Caudate nucleus (tissue), 63 donors: ENCODE measurements at places on chromosomes 13 and 19.

GRCh38 chr19:1007399-1008251, 7.4 kb downstream of the GRIN3B start:
- DNase-seq: no peak

GRCh38 chr13:98143601-98144026, 720 bp downstream of the FARP1 start:
- no peak for DNase-seq

GRCh38 chr19:19482809-19483596, 32.3 kb downstream of the TSSK6 start:
- DNase-seq: no peak

DNA sequence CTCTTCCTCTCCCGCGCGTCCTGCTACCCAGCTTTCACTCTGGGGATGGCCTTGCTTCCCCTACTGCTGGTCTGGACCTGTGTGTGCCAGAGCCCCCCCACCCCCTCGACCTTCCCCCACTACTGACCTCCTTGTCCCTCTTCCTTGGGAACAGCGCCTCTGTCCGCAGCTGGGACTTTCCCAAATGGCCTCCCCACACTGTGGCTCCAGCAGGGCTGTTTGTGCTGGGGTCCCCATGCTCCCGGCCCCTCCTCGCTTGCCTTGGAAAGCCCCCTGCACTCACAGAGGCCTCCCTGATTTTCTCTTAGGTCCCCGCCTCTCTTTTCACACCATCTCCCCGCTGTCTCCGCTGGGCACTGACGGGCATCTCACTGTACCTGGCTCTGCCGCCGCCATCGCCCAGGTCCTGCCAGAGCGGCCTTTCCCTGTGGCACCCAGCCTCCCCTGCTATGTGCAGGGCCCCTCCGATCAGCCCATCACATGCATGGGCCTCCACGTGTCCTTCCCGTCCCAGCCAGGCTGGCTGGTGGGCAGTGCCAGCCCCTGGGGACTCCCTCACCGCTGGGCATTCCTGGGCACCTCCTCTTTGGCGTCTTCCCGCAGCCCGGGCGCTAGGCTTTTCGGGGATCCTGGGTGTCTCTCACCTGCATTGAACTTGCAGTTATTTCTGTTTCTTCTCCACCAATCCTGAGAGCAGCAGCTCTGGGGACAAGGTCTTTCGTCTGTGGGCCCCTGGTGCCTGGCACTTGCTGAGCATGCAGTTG, 118.7 kb downstream of the ATP11A start:
- no peak for DNase-seq

- no peak for DNase-seq
These were observed 34.5 kb upstream of the SMAD9 start for GRCh38 chr13:36954542-36954941.
